Keratinocyte (primary cell): ENCODE measurements at places on chromosomes 13 and 19. TPM values are rescaled to one million over a fixed set of nuclear protein-coding genes. Genes with fewer than 3 reads are reported as not detected.

The CD22 gene
- 0.06 to 0.42 TPM (median 0.26 TPM) in 3 replicates for polyA plus RNA-seq

The CYP2B6 gene
- polyA plus RNA-seq, result not detected in 3 replicates

GRCh38 chr13:103471896-103472295, 405.7 kb upstream of the SLC10A2 start:
- no peaks in the 10 kb centered on the region for H3K36me3 ChIP-seq
- H3K4me1 ChIP-seq, result no peaks in the 10 kb centered on the region
- H3K4me3 ChIP-seq, result no peak overlapping the region
- no peak for DNase-seq
- no peak overlapping the region for H3K27ac ChIP-seq

DNA sequence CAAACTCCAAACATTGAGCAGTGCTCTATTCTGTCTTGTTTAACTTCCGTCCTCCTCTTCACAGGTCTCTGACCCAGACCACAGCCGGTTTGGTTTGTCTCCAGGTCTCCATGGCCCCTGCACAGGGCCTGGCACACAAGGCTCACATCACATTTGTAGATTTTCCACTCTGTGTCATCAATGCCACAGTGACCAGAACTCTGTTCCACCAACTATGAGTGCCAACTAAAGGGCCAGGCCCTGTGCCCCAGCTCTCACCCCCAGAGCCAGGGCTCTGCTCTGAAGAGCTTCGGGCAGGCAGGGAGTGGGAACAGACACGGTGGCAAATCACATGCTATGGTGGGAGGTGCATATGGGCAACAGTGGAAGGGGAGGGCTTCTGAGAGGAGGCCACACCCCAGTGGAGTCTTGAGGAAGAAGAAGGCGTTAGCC, 16.0 kb downstream of the SMG9 start:
- no peak overlapping the region for H3K4me3 ChIP-seq
- H3K27ac ChIP-seq, result peak overlapping the region; percentile 76
- H3K36me3 ChIP-seq, result peaks cover 46% of the 10 kb centered on the region
- DNase-seq, result no peak
- H3K27me3 ChIP-seq, result no peaks in the 10 kb centered on the region
- peaks cover 19% of the 10 kb centered on the region for H3K4me1 ChIP-seq

DNA sequence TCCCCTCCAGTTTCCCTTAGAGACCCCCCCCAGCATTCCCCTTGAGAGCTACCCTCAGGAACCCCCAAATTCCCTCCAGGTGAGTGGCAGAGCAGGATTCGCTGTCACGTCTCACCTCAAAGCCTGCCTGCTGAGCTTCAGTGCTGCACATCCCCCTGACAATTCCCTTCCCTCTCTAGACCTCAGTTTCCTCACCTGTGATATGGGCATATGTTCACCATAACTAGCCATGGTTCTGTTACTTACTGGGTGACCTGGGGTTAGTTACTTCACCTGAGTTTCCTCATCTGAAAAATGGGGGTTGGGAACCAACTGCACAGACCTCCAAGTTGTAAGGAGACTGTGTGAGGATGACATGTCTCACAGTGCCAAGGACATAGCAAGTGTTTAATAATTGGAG, 75.5 kb downstream of the RYR1 start:
- no peak for DNase-seq
- H3K4me1 ChIP-seq, result no peaks in the 10 kb centered on the region
- H3K36me3 ChIP-seq, result no peaks in the 10 kb centered on the region
- no peaks in the 10 kb centered on the region for H3K27me3 ChIP-seq
- H3K27ac ChIP-seq, result no peak overlapping the region

DNA sequence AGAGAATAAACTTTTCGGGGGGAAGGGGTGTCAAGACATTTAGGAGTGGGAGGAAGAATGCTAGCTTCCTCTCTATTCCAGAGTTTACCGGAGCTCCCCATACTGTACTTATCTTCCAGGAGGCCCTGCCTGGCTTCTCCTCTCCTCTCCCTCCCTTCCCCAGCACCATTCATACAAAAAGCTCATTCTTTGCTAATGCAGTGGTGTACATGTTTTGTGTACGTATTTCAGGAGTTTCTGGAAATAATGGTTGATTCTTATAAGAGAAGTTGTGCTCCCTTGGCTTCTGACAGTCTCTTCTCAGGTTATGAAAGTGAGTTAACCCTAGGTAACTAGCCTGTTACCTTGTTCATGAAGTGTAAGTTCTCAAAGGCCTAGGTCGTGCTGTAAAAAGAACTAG, 7.1 kb downstream of the SAMD4B start:
- no peak overlapping the region for H3K4me3 ChIP-seq
- H3K36me3 ChIP-seq, result peaks cover 18% of the 10 kb centered on the region
- H3K4me1 ChIP-seq, result no peaks in the 10 kb centered on the region
- H3K27me3 ChIP-seq, result no peaks in the 10 kb centered on the region

DNA sequence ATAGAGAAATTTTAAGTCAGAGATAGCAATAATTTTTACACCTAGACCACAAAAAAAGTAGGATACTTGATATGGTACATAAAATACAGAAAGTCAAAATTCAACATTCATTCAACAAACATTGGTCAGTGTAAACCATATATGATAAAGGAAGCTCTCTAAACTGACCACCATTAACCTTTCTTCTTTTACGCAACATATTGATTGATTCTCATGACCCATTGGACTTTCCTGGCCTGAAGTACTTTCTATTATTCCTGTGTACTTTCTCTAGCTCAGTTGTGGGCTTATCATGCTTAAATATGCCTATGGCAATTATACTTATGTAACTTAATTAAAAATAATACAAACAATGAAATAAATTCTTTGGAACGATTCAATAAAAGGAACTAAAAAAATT, 10.7 kb downstream of the PIBF1 start:
- H3K27me3 ChIP-seq, result no peaks in the 10 kb centered on the region
- no peak overlapping the region for H3K27ac ChIP-seq
- H3K4me3 ChIP-seq, result no peak overlapping the region
- no peaks in the 10 kb centered on the region for H3K36me3 ChIP-seq
- DNase-seq, result no peak

GRCh38 chr13:55999709-56000108, 1141.0 kb upstream of the PRR20A start:
- H3K4me3 ChIP-seq, result no peak overlapping the region
- H3K27ac ChIP-seq, result no peak overlapping the region

The CLEC17A gene
- 0.04 TPM in 1 of 3 replicates, not detected in the others for polyA plus RNA-seq

DNA sequence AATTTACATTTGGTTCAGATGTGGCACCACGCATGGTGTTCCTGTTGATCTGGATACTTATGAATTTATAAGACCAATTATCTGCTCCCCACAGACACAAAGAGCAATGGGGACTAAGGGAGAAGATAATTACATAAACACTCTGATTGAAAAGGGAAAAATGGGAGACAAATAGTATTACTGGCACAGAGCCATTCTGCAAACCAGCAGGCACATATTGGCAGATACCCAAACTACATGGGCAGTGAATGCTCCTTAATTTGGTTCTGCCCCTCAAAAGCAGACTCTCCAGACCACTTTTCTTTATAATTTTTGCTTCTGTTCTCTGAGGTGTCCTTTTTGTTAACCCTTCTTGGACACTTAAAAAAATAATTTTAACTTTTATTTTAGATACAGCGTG, 1674.2 kb downstream of the PCDH9 start:
- no peak overlapping the region for H3K27ac ChIP-seq
- H3K4me3 ChIP-seq, result no peak overlapping the region
- no peaks in the 10 kb centered on the region for H3K36me3 ChIP-seq
- no peaks in the 10 kb centered on the region for H3K4me1 ChIP-seq
- no peaks in the 10 kb centered on the region for H3K27me3 ChIP-seq

GRCh38 chr19:41862445-41862986, 2.5 kb downstream of the RPS19 start:
- peaks cover 28% of the 10 kb centered on the region for H3K4me1 ChIP-seq
- H3K27ac ChIP-seq, result no peak overlapping the region
- H3K27me3 ChIP-seq, result no peaks in the 10 kb centered on the region
- H3K4me3 ChIP-seq, result peak overlapping the region; percentile 97
- no peak for DNase-seq
- peaks cover 54% of the 10 kb centered on the region for H3K36me3 ChIP-seq

GRCh38 chr13:65540175-65540574, 1690.0 kb downstream of the PCDH9 start:
- no peaks in the 10 kb centered on the region for H3K36me3 ChIP-seq
- DNase-seq, result no peak

The DNAJC3 gene
- polyA plus RNA-seq, result 11.5 to 26.4 TPM (median 23.8 TPM) in 3 replicates

The FZR1 gene
- 23.3 to 28.1 TPM (median 26.3 TPM) in 3 replicates for polyA plus RNA-seq

GRCh38 chr13:52421216-52421615, 15.2 kb upstream of the THSD1 start:
- no peak overlapping the region for H3K27ac ChIP-seq
- H3K27me3 ChIP-seq, result no peaks in the 10 kb centered on the region
- no peak for DNase-seq
- peaks cover 11% of the 10 kb centered on the region for H3K36me3 ChIP-seq

The LIPE gene
- 5.0 to 9.1 TPM (median 6.1 TPM) in 3 replicates for polyA plus RNA-seq

GRCh38 chr13:75864718-75865117, 228.6 kb downstream of the LMO7 start:
- H3K27ac ChIP-seq, result no peak overlapping the region
- H3K4me1 ChIP-seq, result no peaks in the 10 kb centered on the region
- no peaks in the 10 kb centered on the region for H3K27me3 ChIP-seq

The ZNF880 gene
- polyA plus RNA-seq, result 18.7 to 23.9 TPM (median 19.6 TPM) in 3 replicates

- peak overlapping the region; percentile 31 for H3K27ac ChIP-seq
- no peak for DNase-seq
- H3K27me3 ChIP-seq, result peaks cover 23% of the 10 kb centered on the region
- peaks cover 24% of the 10 kb centered on the region for H3K4me1 ChIP-seq
These were observed 807 bp downstream of the MISP3 start for GRCh38 chr19:14073261-14073924.

GRCh38 chr19:19500975-19501644, 14.2 kb downstream of the TSSK6 start:
- no peak for DNase-seq
- H3K27ac ChIP-seq, result no peak overlapping the region
- H3K27me3 ChIP-seq, result no peaks in the 10 kb centered on the region
- no peak overlapping the region for H3K4me3 ChIP-seq
- peaks cover 50% of the 10 kb centered on the region for H3K36me3 ChIP-seq

- no peaks in the 10 kb centered on the region for H3K27me3 ChIP-seq
- H3K27ac ChIP-seq, result no peak overlapping the region
These were observed 389.3 kb downstream of the LMO7 start for GRCh38 chr13:76025392-76025791.

The RPL21 gene
- 1,238 to 1,751 TPM (median 1,377 TPM) in 3 replicates for polyA plus RNA-seq

DNA sequence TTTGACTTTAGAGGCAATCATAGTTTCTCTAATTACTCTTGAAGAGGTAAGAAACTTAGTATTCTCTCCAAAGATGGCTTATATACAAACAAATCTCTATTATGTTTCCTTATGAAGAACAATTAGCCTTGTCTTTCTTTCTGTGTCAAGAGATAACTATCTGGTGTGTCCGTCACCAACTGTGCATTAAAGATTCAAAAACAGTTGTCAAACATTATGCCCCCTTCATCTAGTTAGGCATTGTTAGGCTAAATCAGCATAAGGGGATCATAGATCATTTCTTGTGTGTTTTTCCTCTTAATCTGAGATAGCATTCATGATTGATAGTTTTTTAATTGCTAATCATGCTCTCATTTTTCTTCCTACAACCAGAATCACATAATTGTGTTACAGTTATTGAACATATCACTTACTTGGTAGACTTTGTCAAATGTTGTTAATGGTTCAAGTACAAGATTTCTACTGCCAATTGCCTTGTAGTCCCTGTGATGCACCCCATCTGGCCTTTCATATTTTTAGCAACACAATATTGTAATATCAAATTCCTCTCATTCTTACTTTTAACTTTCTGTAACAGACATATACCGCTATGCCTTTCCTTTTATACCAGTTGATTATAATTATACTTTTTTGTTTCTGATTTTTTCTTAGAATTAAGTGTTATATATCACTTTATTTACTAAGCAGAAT, 612.7 kb downstream of the SLITRK6 start:
- H3K27me3 ChIP-seq, result no peaks in the 10 kb centered on the region
- H3K27ac ChIP-seq, result no peak overlapping the region
- H3K4me1 ChIP-seq, result no peaks in the 10 kb centered on the region
- no peak for DNase-seq
- H3K36me3 ChIP-seq, result no peaks in the 10 kb centered on the region

The PRR36 gene
- polyA plus RNA-seq, result 0.05 TPM in 2 of 3 replicates, not detected in the other

The DACT3 gene
- 0.03 to 0.14 TPM (median 0.04 TPM) in 3 replicates for polyA plus RNA-seq

DNA sequence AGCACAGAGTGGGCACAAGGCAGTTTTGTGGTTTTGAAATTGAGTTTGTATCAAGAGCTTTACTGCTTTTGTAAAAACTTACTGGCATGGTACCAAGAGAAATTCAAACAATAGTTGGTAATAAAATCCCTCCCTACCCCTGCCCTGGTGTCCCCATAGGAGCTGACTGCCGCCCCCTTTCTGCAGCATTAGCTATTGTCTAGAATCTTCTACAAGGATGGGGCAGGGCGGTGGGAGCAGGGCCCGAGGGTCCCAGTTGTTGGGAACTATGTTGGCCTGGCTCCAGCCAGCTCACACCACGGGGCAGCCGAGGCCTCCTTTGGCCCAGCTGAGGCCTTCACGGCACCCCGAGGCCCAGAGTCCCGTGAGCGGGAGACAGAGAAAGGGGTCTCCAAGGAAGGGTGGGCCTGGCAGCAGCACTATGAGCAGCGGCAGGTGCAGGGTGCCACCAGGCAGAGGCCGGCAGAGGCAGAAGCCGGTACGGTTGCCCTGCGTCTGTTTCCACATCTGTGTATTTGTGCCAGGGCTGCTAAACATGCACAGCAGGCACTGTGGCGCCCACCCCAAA, 57.9 kb downstream of the KDM4B start:
- peaks cover 5% of the 10 kb centered on the region for H3K36me3 ChIP-seq
- no peaks in the 10 kb centered on the region for H3K27me3 ChIP-seq
- no peak overlapping the region for H3K4me3 ChIP-seq
- H3K27ac ChIP-seq, result no peak overlapping the region

The GSX1 gene
- not detected in 3 replicates for polyA plus RNA-seq

- no peak overlapping the region for H3K27ac ChIP-seq
- no peaks in the 10 kb centered on the region for H3K4me1 ChIP-seq
- no peak for DNase-seq
- no peaks in the 10 kb centered on the region for H3K27me3 ChIP-seq
- no peaks in the 10 kb centered on the region for H3K36me3 ChIP-seq
These were observed 1718.7 kb downstream of the EFNB2 start for GRCh38 chr13:104816726-104817125.

The LGI4 gene
- 0.01 to 0.14 TPM (median 0.10 TPM) in 3 replicates for polyA plus RNA-seq

The IGSF23 gene
- polyA plus RNA-seq, result 0.06 to 0.07 TPM in 2 of 3 replicates, not detected in the other

GRCh38 chr13:72565893-72566292, 161.5 kb downstream of the MZT1 start:
- no peaks in the 10 kb centered on the region for H3K27me3 ChIP-seq
- no peak overlapping the region for H3K27ac ChIP-seq
- DNase-seq, result no peak

- no peak overlapping the region for H3K27ac ChIP-seq
- H3K27me3 ChIP-seq, result peaks cover 5% of the 10 kb centered on the region
- no peaks in the 10 kb centered on the region for H3K4me1 ChIP-seq
- DNase-seq, result no peak
- no peaks in the 10 kb centered on the region for H3K36me3 ChIP-seq
These were observed 44.8 kb downstream of the FLT1 start for GRCh38 chr13:28449826-28450773.

The MEX3D gene
- polyA plus RNA-seq, result 3.9 to 6.3 TPM (median 5.9 TPM) in 3 replicates

- no peaks in the 10 kb centered on the region for H3K27me3 ChIP-seq
- H3K4me1 ChIP-seq, result no peaks in the 10 kb centered on the region
- no peak overlapping the region for H3K27ac ChIP-seq
- DNase-seq, result no peak
These were observed 467.3 kb downstream of the DACH1 start for GRCh38 chr13:71399631-71400215.

The SIGLEC11 gene
- polyA plus RNA-seq, result not detected in 3 replicates

The PDX1 gene
- polyA plus RNA-seq, result not detected in 3 replicates

- H3K27ac ChIP-seq, result no peak overlapping the region
- no peak for DNase-seq
- H3K4me3 ChIP-seq, result no peak overlapping the region
- H3K4me1 ChIP-seq, result no peaks in the 10 kb centered on the region
These were observed 6.9 kb downstream of the PIBF1 start for GRCh38 chr13:72788831-72789230.

The ZNF91 gene
- polyA plus RNA-seq, result 9.4 to 15.7 TPM (median 14.1 TPM) in 3 replicates
